ENCODE measurements at places on chromosomes 16 and 17. TPM values are rescaled to one million over a fixed set of nuclear protein-coding genes. Genes with fewer than 3 reads are reported as not detected.

DNA sequence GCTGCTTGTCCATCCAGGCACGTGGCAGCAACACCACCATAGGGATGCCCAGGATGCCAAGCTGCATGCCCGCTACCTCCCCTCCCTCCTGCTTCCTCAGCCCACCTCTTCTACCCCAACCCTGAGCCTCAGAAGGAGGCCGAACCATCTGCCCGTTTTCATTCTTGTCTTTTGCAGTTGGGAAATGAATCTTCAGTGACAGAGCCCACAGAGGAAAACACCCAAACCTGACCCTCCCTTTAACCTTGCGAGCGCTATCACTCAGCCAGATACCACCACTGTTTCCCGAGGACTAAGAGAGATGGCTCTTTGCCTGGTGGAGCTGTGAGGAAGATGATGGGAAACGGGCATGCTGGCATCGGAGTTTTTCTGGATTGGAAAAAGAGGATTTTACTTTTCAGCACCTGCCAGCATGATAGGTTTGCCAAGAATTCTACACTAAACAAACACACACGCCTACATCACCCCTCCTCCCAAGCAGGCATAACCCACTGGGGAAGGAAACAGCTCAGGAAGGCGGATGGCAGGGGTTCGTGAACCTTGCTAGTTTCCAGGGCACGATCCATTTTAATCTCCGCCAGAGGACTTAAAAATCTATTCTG is 457.4 kb downstream of the SLC39A11 start:
- no peak for DNase-seq

- DNase-seq = no peak
These were observed 10.3 kb downstream of the CENPV start for GRCh38 chr17:16342979-16343378.

DNA sequence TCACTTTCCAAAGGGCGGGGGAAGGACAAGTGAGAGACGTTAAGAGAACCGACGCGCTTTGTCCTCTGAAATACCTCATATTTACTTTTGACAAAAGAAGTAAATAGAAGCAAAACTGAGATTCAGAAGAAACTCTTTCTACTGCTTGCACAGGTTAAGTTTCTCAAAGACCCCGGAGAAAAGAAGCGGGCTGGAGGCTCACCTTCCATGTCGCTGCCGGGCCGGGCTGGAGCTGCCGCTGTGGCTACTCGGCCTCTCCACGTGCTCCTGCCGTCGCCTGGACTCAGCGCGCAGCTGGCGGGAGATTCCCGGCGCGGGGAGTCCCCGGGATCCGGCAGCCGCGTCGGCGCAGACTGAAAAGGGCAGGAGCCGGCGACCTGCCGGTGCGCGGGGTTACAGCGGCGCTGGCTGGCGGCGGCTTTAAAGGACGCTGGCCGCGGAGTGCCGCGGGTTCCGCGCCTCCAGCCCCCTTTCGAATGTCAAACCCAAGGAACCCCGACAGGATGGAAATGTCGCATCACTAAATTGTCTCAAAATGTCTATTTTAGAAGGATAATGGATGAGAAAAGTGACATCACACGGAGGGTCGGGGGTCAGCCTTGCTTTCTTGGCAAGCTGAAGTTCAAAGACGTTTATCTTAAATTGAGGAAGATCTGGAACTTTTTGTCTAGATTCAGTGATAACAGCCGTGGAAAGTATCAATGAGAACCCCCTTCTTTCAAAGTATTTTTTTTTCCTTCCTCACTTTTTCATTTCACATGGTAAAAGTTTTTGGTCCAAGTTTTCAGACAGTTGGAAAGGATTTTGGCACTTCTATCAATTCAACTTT is at the start of gene IKZF3:
IKZF3 (minus strand) TSS at position 395 of the 829 bp plus-strand sequence; CDS start at position 209, 186 bp downstream.
- DNase-seq = peak; percentile 19

DNA sequence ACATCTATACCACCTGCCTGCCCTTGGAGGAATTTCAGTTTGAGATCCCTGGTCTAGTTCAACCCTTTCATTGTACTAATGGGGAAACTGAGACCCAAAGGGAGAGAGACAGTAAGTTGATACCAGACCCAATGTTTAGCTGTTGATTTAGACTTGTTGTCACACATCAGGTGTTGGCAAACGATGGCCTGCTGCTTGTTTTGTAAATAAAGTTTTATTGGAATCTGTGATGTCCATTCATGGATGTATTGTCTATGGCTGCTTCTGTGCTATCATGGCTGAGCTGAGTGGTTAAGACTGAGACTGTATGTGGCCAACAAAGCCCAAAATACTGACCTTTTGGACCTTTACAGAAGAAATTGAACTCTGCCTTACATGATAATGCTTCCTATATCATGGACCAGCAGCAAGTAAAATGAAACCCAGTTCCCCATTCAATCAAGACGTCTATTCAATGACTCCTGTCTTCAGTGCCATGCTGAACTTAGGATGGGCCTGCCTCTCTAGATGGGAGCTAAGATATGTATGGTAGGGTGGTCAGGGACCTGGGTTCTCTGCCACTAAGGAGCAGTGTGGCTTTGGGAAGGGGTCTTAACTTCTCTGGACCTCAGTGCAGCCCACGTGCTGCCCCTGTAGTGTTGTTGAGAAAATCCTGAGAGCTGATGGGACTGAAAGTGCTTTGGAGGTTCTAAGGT is 111.0 kb downstream of the IRX5 start:
- no peak for DNase-seq

GRCh38 chr16:65746941-65747340 is 619.5 kb upstream of the CDH5 start:
- DNase-seq = no peak

DNA sequence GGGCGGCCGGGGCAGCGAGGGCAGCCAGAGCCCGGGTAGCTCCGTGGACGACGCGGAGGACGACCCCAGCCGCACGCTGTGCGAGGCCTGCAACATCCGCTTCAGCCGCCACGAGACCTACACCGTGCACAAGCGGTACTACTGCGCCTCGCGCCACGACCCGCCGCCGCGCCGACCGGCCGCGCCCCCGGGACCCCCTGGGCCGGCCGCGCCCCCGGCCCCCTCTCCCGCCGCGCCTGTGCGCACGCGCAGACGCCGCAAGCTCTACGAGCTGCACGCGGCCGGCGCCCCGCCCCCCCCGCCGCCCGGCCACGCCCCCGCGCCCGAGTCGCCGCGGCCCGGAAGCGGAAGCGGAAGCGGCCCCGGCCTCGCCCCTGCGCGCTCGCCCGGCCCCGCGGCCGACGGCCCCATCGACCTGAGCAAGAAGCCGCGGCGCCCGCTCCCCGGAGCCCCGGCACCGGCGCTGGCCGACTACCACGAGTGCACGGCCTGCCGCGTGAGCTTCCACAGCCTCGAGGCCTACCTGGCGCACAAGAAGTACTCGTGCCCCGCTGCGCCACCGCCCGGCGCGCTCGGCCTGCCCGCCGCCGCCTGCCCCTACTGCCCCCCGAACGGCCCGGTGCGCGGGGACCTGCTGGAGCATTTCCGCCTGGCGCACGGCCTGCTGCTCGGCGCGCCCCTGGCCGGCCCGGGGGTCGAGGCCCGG is 36.1 kb upstream of the ZC3H18 start:
- DNase-seq = peak; percentile 68

Gene ACOX1
- 11.2 TPM for total RNA-seq

Gene FNDC8
- not detected for total RNA-seq

Gene PMFBP1
- total RNA-seq = 1.4 TPM

Gene OSGIN1
- 1.2 TPM for total RNA-seq

Gene STAT3
- 130 TPM for total RNA-seq

Gene FAAP100
- total RNA-seq = 3.5 TPM
